ENCODE measurements at places on chromosomes 12 and 14.
A peak's percentile ranks its signal among the peaks of the same experiment; 100 is the strongest.

GRCh38 chr12:12156116-12156515 is 85.4 kb downstream of the BCL2L14 start:
- no peak for DNase-seq

- DNase-seq, result no peak
Measured at GRCh38 chr14:94926176-94926575, 156.3 kb upstream of the GSC start.

DNA sequence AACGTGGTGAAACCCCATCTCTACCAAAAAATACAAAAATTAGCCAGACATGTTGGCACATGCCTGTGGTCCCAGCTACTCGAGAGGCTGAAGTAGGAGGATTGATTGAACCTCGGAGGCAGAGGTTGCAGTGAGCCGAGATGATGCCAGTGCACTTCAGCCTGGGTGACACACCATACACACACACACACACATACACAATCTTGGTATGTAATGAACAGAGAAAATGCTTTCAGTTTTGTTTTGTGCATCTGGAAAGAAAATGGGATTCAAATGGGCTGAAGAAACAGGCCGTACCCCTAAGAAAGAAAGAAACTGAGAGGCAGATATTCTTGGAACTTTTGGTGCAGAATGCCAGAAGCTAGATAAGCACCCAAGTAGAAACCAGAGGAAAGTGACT is 107.2 kb downstream of the PDE3A start:
- DNase-seq, result no peak

GRCh38 chr14:55533960-55534359 is 46.0 kb upstream of the KTN1 start:
- no peak for DNase-seq

DNA sequence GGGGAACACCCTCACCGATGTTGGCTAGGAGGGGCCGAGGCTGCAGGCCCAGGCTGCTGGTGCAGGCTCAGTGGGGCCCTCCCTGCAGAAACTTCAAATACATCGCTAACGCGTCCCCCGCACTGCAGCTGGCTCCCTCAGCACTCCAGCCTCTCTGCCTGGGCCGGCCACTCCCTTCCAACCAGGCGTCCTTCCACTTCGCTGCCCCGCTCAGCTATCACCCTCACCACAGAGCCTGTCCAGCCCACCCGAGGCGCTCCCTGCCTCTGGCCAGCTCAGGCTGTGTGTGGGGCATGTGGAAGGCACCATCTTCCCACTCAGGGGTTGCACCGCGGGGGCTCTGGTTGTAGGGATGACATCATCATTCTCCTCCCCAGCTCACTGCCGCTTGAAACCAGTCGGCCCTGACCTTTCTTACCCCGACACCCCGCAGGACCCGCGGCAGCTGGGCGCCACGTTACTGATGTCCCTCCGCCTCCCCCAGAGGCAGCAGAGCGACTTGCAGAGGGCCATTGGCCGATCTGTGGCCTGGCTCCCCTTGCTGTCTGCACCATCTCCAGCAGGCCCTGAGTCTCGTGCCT is 199.9 kb upstream of the RTL1 start:
- no peak for DNase-seq

DNA sequence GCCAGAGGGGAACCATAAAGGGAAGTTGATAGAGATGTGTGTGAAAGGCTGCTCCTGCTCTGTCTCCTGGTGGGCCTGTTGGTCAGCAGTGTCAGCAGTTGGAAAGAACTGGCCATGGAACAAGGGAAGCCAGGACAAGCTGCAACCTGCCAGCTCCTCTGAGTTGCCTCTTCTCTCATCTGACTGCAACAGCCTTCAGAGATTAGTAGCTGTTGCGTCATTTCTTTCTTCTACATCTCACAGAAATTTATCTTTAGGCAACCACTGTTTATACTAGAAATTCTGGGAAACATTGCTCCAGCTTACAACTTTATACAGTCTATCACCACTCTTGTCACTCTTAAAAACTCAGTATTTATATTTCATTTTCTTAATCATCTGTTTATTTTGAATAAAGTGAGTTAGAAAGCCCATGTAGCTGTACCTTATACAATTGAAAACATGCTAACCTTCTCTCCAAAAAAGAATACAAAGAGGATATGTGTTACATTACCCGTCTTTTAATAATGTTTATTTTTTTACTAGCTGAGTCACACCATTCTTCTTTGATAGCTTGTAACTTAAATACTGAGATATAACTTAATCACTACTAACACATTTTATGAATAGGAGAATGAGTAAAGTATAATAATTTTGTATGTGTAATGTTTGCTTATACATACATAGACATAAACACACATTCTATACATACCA is 224.2 kb downstream of the LRFN5 start:
- DNase-seq, result no peak

GRCh38 chr14:95190857-95191256 is 33.5 kb upstream of the DICER1 start:
- DNase-seq, result no peak

DNA sequence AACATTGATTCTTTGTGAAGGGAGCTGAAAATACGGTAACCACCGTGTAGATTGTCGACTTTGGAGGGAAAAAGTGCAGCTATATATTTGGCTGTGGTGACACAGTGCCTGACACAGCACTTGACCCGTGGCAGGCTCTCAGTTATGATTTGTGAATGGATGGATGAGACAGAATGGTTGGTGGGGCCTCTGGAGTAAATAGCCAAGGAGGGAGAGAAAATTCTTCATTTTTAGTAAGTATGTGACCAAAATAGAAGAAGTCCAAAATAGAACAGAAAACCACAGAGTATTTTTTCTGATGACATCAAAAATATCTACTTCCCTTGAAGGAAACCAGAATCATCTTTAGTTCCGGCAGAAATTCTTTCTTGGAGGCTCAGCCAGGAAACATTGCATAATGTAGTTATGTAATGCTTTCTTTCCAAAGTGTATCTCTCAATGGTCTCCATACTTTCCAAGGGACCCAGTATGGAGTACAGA is 82.0 kb upstream of the WSCD2 start:
- no peak for DNase-seq

- DNase-seq, result no peak
Measured at GRCh38 chr12:131250028-131250950, 296.6 kb downstream of the ADGRD1 start.

DNA sequence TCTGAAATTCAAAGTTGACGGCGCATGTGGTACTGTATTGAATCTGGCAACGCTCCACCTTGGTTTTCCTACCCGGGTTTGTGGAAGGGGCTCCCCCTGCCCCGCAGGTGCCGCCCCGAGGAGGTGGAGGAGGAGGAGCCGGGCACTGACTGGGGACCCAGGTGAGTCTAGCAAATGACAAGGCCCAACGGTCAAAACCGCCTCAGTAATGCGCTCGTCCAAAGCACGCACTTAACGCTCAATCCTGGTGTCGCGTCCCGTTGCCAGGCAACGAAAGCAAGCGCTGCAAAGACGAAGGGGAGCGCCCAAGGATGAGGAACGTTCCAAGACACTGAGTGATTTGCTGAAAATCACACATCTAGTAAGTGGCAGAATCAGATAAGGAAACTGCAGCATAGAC is 24.0 kb upstream of the CLEC4E start:
- DNase-seq, result no peak

DNA sequence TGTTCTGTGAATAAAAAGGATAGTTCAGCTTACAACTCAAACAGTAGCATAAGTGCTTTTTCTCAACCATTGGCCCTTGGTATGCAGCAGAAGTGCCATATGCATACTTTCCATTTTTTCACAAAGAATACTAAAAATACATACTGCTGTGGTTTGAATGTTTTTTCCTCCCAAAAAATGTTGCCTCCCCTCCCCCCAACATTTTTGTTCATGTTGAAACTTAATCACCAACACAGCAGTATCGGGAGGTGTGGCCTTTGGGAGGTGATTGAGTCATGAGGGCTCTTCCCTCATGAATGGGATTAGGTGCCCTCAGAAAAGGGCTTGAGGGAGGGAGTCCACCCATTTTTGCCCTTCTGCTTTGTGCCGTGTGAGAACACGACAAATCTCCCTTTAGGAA is 198.6 kb downstream of the ESR2 start:
- no peak for DNase-seq

DNA sequence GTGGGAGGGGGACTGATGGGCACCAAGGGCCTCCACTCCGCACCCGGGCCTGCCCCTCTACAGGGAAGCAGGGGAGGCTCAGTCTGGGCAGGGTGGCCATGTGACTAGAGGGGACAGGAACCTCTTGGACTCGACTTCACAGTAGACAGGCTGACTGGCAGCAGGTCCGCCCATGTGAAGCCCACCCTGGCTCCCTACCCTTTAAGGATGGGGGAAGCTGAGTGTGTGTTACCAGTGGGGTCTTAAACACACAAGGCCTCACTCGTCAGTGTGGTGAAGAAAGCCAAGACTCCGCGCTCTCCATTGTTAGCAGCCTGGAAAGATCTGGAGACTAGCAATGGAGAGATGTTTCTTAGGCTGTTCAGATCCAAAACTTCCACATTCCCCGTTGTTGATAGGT is 52.4 kb downstream of the ANAPC7 start:
- DNase-seq, result no peak

- peak; percentile 43 for DNase-seq
Measured at GRCh38 chr12:131830914-131831571, 2.9 kb downstream of the MMP17 start.
